Stimulated activated CD4-positive, alpha-beta T cell treated with anti-CD3 and anti-CD28 coated beads, Interleukin-15, amount 100 ng/mL, for 24 hours (primary cell): ENCODE measurements at places on chromosomes 6 and 20.

DNA sequence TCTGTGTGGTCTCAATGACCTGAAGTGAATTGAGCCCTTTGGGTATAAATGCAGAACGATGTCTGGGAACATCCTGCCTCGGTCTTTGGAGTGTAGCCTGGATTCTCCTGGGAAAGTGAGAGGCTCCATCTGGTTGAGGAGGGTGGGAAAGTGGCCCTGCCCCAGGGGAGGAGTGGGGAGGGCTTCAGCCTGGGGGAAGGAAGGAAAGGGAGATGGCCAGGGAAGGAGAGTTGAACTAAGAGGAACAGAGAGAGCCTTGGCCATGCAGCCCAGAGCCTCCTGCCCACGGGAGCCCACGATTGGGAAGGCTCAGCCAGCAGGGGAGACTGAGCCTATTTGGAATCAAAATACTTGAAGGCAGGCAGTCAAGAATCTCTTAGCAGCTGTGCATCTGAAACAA lies 2.3 kb upstream of the EPB41L1 start:
- DNase-seq = no peak

DNA sequence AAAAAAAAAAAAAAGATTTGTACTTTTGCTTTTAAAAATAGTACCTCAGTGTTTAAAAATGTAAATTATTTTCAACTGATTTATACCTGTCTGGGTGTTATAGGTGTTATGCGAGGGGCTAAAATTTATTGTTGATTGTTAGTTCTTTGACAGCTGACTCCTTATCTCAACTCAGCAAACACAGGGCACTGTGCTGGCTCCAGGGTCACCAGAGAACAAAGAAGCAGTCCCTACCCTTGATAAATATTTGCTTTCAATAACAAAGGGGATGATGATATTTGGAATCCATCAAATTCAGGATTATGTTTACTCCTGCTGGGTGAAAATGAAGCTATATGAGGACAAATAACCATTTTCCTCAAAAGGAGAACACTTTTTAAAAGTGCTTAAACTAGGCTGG lies 34.2 kb upstream of the KAT14 start:
- DNase-seq = no peak

DNA sequence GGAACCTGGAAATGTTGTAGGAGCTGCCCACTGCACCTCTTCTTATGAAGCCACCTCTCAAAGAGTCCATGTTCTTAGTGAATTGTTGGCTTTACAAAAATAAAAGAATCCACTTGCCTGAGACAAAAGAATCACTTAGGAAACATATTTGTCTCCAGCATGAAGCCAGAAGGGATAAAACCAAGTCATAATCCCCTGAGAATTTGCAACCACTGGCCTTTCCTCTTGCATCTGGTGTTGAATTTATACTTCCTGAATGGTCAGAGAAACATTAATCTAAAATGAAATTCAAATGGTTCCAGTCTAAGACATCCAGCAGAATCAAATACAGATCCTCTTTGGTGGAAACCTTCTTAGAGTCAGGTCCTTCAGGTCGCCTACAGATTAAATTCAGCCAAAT lies 192.5 kb upstream of the ECI2 start:
- no peak for DNase-seq

- DNase-seq = peak; percentile 39
These were observed 36.9 kb downstream of the B4GALT5 start for GRCh38 chr20:49676581-49677291.

GRCh38 chr6:42848700-42849099 lies 30.7 kb upstream of the RPL7L1 start:
- no peak for DNase-seq

- no peak for DNase-seq
These were observed 559.6 kb downstream of the KIF16B start for GRCh38 chr20:16013631-16014030.

DNA sequence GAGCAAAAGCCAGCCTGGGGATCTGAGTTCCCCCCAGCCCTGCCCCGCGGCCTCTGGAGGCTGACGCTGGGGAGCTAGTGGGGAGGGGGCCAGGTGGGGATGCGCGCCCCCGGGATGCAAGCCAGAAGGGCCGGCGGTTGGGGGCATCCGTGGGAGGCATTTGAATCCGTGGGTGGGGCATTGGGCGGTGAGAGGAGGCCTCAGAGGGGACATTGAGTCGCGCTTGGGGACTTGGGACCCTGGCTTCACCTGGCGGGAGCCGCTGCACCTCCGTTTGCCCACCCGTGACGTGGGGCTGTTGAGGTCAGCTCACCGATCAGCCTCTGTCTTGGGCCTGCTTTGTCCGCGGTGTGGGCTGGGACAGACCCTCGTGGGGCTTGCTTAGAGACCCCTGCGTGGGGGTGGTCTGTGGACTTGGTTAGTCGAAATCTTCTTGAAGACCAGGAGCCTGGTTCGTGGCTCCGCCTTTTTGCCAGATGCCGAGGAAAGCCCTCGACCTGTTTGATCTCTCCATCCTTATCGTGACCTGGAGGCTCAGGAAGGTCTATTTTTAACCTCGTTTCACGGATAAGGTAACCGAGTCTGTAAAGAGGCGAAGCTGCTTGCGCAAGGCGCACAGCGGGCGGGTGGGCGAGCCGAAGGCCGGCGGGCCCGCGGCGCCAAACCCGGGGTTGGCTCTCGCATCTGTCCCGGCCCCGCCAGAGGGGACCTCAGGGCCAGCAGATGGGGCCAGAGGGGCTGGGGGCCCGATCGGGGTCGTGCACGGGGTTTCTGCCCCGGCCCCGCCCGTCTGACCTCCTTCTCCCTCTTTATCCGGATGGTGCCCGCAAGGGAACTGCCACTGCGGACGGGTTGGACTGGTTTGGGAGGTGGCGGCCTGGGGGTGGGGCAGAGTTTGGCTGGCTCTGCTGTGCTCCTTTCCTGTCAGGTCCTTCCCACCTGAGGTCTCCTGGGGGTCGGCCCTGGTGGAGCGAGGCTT lies 8.3 kb downstream of the FAM110A start:
- no peak for DNase-seq

DNA sequence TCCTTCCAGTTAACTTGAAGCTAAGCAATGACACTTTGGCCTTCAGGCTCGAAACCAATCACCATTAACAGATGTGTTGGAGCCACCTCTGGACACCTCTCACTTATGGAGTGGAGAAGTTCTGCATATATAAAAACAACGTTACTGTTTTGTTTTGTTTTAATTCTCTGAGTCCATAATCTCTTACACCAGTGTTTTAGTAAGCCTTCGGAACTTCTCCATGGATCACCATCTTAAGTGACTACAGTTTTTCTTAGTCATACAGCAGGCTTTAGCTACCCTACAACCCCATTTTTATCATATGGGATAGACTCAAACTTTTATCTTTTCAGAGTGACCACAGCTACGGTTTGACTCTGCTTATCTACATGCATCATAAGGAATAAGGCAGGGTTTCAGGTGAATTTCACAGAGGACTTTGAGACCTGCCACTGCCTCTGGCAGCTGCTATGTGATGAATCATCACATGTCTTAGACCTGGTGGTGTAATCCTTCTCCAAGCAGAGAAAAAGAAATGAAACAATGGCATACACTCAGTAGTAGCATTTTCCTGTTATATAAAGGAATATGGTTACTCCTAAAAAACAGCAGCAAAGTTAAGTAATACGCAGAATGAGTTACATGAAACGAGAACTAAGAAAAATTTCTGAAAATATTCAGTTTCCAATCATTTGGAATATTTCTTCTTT lies 5.5 kb upstream of the HDDC2 start:
- DNase-seq = no peak

DNA sequence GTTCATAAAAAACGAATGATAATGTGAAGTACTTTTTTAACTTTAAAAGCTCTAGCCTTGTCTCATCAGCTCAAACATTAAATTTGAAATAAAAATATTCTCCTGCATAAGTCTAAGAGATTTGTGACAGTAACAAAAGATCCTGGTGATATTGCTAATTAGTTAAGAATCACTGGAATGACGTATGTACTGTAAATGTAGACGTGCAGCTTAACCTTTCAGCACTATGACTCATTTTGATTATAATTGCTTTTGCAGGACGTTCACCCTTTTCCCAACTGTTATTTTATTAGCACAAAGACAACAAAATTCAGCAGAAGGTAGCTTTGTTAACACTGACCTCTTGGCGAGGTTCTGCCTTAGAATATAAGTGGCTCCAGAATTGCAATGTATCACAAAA lies 68.6 kb downstream of the TENT5A start:
- DNase-seq = no peak
